ENCODE measurements at places on chromosomes 3 and 15.
A peak's percentile ranks its signal among the peaks of the same experiment; 100 is the strongest.

GRCh38 chr3:447671-448070 is 251.1 kb downstream of the CHL1 start:
- DNase-seq = no peak

- DNase-seq = peak; percentile 68
These were observed 33.3 kb upstream of the VPS33B start for GRCh38 chr15:91055548-91056331.

DNA sequence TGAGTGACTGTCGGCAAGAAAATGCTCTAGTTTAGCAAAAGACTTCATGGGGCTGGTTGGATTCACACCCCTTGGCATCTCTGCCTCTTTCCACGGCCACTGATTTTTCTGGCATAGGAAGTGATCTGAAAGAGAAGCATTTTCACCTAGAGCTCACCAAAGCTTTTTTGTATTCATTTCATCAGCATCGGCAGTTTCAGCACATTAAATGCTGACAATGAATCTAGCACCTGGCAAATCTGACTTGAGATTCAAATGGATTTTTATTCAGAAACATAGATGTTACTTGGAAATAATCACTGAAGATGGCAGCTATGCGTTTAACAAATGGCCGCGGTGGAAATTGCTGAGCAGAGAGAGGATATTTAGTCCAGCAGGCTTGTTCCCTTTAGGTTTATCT is 155.9 kb downstream of the MEIS2 start:
- DNase-seq = no peak

- no peak for DNase-seq
These were observed 7.6 kb upstream of the MFSD1 start for GRCh38 chr3:158794206-158794605.

DNA sequence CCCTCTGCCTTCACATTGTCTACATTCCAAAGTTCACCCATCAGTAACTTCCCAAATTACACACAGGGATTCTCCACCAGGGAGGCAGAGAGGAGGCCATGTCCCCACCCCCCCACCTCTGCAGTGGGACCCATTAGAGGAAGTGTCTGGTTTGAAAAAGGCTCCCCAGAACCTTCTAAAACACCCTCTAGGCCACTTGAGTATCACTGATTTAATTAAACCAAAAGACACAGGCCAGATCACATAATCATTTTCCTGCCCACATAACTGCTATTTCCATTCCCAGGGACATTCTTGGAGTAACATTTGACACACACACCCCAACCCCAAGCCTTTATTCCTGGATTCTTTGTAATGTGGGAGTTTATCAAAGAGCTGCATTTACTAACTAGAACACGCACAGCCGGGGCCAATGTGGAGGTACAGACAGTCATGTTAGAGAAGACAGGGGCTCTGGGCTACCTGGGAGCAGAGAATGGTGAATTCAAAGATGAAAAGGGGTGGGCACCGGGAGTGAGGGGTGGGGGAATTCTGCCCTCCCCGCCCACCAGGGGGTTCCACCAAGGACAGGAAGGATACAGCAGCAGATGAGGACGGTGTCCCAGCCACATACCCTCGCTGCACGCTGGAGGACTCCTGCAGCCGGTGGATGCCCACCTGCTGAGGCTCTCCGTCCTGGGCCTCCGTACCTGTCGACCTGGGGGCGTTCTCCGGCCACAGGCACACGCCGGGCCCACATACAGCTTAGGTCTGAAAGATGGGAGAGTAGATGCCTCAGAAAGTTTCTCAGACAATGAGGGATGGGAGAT is 201.4 kb upstream of the CTNNB1 start:
- no peak for DNase-seq

DNA sequence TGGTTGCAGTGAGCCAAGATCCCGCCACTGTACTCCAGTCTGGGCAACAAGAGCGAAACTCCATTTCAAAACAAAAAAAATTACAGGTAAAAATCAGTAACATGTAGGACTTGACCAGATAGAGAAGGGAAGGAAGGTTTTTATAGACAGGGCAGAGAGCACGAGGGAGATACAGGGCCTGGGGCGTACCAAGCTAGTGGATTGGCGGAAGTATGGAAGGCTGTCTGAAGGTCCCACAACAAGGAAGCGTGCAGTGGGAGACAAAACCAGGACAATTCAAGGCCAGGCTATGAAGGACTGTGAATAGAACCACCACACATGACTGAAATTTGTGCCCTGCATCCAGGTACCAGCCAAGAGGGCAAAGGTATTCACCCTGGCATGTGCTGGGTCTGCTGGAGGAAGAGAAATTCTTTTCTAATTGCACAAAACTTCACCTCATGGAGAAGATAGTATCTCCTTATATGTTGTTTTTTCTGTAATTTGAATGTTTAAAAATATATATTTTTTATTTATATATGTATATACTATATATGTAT is 33.0 kb upstream of the BCL2A1 start:
- DNase-seq = no peak

DNA sequence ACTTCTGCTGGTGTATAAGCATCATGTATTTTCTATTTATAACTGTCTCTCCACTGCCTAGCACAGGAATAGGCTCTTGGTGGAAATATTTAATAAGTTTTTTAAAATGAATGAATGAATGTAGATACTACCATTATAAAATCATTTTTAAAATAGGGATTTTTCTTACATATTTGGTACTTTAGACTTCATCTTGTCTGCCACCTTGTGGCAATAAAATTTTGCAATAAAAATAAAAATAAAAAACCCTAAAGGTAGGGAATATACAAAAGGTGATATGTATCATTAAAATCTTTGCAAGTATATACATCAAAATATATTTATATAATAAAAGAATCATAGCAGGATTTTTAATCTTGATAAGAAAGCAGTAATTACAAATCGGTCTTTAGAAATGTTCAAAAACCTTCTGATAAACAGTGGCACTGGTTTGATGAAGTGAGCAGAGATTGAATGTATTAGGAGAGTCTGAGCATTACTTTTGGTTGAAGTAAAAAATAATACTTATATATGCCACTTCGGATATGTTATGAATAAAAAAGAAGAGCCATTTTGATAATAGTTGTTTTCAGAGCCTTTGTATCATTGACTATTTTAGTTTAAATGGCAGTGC is 95.2 kb downstream of the SPATA16 start:
- no peak for DNase-seq

GRCh38 chr3:11306817-11307589 is 34.8 kb downstream of the ATG7 start:
- DNase-seq = no peak

- DNase-seq = no peak
These were observed 59.1 kb upstream of the NEDD4 start for GRCh38 chr15:56052395-56053045.

- no peak for DNase-seq
These were observed 41.6 kb downstream of the NR2C2 start for GRCh38 chr3:14988988-14989394.

DNA sequence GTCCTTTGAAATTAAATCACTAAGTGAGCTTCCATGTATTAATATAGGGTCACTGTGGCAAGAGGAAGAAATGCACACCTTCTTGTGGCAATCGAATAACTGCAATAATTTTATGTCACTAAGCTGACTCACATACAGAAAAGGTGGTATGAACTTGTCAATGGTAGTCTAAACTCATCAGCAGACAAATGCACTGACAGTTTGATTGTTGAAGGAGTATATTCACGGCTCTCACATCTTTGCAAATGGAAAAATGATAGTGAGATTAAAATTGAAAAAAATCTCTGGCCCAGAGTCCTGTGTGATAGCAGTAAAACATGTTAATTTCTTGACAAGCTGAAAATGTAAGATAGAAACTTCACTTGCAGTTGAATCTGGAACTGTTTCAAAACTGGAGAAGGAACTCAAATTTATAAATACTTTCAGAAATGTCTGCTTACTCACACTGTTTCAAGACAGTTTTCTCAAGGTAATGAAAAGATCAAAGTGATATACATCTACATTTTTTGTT is 215.8 kb upstream of the CADM2 start:
- DNase-seq = no peak

- no peak for DNase-seq
These were observed 1101.4 kb downstream of the ROBO2 start for GRCh38 chr3:78141269-78141668.

GRCh38 chr15:36362509-36362915 is 216.9 kb upstream of the CDIN1 start:
- no peak for DNase-seq

All from HuH-7.5 (cell line).